ENCODE measurements at places on chromosomes 16 and 17.
A peak's percentile ranks its signal among the peaks of the same experiment; 100 is the strongest.

GRCh38 chr17:49676276-49676868 is 1.5 kb downstream of the SPOP start:
- peak; percentile 41 for DNase-seq

DNA sequence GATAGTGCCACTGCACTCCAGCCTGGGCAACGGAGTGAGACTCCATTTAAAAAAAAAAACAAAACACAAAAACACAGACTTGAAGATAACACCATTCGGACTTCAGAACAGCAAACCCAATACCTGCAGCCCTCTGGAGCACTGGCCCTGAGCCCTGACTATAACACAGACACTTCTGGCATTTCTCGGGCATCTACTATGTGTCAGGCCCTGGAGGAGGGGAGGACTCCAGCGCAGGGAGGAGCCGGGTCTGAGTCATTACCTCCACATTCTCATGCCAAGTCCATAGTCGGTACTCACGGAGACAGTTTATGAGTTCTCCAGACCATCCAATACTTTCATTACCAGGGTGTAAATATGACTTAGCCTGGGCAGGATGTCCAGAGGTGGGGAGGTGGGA is 48.8 kb downstream of the PITPNM3 start:
- DNase-seq: peak; percentile 89

GRCh38 chr17:21463779-21464407 is 87.7 kb downstream of the KCNJ12 start:
- DNase-seq: no peak

GRCh38 chr17:81039096-81039495 is 4.1 kb downstream of the BAIAP2 start:
- DNase-seq: no peak

GRCh38 chr16:12930881-12931280 is 29.5 kb downstream of the SHISA9 start:
- no peak for DNase-seq

GRCh38 chr16:8087146-8087545 is 503.2 kb downstream of the TMEM114 start:
- no peak for DNase-seq

GRCh38 chr17:57671667-57672632 is 73.1 kb downstream of the CCDC182 start:
- DNase-seq: peak; percentile 79

- DNase-seq: no peak
Observed at GRCh38 chr17:78589031-78589675, 12.0 kb upstream of the DNAH17 start.

DNA sequence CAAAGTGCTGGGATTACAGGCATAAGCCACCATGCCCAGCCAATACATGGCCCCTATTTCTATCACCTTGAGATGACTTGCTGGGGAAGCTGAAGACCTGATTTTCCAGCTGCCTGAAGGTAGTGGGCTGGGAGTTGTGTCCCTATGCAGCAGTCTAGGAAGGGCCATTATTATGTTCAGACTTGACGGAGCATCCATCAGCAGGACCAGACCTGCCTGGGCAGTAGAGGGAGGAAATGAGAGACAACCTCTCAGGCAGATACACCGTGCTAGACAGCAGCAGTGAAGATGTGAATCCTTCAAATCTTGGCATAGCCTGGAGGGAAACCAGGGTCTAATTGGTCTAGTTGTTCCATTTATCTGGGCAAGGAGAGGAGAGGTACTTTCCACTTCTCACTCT is 35.6 kb upstream of the PHOSPHO1 start:
- no peak for DNase-seq

DNA sequence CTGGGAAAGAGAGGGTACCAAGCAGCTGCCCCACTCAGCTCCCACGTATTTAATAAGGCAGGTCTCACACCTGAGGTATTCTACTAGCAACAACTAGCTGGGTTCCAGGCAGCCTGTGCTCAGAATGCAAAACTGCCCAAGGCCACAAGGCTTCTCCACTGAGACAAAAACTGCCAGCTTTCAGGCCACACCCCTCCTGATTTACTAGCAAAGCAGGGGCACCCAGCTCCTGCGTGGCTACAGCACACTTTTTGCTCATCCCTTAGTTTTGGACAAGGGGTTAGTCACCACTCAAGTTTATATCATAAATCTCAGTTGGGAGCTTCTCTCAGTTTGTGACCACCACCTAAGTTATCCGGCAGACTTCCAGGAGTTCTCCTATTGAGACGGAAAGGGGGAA is 494.6 kb downstream of the CDH11 start:
- no peak for DNase-seq

DNA sequence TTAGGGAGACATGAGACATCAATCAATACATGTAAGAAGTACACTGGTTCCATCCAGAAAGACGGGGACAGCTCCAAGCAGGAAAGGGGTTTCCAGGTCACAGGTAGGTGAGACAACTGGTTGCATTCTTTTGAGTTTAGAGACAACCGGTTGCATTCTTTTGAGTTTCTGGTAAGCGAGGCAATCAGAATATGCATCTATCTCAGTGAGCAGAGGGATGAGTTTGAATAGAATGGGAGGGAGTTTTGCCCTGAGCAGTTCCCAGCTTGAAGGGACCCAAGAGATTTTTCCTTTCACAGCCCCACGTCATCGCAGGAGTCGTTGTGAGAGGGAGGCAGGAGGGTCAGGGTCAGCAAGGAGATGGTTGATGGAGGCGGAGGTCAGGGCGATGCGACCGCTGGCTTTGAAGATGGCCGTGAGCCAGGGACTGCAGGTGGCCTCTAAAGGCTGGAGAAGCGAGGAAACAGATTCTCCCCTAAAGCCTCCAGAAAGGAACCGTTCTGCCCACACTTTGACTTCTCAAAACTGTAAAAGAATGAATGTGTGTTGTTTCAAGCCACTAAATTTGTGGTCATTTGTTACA is 36.5 kb downstream of the IRF8 start:
- no peak for DNase-seq

DNA sequence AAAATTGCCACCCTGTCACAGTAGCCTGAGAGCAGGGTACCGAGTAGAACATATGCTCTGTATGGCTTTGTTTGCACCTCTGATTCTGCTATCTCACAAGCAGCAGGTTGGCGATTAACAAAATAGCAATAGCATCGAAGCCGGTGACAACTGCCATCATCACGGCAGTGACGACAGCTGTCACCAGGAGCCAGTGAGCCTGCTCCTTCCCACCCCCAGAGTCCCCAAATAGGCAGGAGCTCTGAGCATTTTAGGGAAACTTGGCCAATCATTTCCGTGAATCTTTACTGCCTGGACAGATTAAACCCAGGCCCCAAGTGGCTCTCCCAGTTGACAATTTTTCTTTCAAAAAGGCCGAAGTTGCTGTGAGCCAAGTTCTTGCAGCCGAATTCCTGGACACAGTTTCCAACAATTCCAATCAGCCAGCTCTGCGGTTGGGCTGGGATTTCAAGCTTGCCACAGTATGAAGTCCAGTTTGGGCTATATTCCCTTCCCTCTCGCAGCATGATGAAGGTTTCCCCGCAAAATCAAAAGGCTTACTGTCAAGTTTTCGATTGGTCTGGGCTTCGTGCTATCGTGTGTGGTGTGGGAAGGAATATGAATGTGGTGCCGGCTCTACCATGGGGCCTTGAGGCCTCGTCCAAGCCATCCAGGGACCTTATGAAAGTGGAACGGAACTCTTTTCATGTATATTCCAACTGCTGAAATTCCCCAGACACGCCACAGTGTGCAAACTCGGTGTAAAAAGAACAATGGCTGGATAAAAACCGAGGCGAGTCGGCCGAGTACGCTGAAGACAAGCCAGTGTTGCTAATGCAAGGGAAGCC is 186.6 kb downstream of the C16orf78 start:
- DNase-seq: no peak

- no peak for DNase-seq
Observed at GRCh38 chr17:57343717-57344116, 87.4 kb downstream of the MSI2 start.

DNA sequence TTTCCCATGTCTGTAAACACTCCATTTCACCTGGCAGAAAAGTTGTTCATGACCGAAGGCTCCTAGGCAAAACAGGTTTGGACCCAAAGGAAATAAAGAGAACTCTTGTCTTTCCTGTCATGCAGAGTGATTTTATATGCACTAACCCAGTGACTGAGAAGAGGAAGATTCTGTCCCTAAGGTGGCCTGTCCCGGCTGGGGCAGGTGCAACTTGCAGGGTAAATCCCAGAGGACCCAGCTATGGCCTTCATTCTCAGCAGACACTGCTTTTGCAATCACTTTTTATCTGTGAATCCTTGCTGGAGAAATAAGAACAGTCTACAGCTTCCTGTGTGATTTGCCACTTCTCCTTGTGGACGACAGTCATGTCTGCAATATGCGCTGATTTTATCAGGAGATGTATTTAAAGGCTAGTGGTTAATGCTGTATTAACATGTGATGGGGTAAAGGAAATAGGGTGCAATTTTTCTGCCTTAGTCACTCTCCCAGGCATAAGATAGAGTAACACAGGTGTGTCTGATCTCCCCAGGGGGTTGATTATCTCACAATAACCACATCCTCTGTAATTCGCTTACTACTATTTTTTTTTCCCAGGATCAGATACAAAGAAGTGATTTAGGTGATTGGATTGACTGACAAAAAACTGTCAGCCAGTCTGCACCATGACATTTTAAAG is 696.8 kb upstream of the SOX9 start:
- DNase-seq: no peak

- peak; percentile 75 for DNase-seq
Observed at GRCh38 chr17:6831661-6832263, at the start of gene TEKT1. TSS of gene TEKT1 (minus strand) at chr17:6831729. CDS start at chr17:6830376, 1,353 bp downstream.

DNA sequence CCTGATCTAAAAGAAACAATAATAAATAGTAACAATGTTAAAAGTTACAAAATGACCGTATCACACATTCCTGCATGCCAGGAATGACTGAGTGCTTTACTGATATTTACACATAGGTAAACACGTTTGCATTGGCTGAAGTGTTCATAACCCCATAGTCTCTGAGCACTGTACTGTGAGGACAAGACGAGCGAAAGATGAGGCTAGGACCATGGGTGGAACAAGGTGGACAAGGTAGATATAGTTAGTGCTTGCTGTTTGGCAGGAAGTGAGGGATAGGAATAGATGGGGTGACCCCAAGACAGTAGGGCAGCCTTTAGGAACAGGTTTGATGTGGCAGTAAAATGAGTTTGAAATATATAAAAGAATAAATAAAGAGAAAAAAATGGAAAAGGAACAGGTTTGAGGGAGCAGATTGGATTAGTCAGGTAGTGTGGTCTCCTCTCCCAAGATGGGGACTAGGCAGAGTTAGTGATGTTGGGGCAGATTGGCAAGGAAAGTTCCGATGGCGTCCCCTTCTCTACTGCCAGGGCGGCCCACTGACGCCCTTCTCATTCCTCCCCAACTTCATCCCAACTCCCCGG is 452 bp upstream of the E2F4 start:
- no peak for DNase-seq

DNA sequence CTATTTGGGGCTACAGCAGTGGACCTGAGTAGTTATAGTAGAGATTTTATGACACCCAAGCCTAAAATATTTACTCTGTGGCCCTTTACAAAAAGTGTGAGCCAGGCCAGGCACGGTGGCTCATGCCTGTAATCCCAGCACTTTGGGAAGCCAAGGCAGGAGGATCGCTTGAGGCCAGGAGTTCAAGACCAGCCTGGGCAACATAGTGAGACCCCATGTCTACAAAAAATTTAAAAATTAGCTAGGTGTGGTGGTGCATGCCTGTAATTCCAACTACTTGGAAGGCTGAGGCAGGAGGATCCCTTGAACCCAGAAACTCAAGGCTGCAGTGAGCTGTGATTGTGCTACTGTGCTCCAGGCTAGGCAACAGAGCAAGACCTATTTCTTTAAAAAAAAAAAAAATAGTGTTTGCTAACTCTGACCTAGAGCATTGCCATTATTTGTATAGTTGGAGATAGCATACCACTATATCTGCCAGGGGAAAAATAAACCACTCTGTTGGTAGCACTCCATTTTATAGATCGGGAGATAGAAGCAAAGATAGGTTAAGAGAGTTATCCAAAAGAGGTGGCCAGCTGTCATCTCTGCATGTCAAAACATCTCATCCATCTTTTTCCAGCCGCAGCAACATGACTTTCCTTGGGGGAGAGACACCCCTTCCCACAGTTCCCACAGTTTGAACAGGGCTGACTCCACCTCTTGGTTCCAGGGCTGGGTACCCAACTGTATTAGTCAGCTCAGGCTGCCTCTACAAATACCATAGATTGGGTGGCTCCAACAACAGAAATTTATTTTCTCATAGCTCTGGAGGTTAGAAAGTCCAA is 3.0 kb upstream of the ITPRIPL2 start:
- DNase-seq: no peak

- DNase-seq: no peak
Observed at GRCh38 chr16:5615868-5616642, 518.5 kb upstream of the EEF2KMT start.

DNA sequence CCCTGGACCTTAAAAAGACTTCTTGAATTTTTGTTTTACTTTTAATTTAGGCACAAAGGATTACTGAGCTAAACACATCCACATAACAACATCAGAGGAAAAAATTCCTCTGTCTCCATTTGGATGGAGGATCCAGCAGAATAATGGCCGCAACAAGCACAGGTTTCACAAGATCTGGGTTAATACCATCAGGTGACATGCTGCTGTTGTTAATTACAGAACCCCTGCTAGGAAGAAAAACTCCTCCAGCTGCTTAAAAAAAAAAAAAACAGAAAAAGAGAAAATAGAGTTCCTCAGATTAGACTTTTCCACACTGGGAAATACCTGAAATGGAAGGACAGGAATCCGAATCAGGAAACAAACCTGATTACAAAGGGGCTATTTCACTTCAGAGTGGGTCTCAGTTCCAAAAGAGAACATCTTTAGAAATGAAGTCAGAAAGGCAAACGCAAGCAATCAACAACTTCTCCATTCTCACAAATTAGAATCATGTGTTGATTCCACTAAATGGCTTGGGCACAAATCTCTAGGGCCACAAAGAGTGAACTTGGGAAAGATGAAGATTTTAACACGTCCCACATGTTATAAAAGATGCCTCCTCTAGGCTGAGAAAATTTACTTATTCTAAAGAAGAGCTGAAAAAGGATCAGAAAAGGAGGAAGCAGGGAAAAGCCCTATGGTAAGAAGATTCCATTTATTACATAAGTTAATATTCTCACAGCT is 44.0 kb downstream of the SPOP start:
- no peak for DNase-seq

- no peak for DNase-seq
Observed at GRCh38 chr17:74531231-74531761, at the start of gene CD300LB. TSS of gene CD300LB (minus strand) at chr17:74531475. CDS start at chr17:74531350, 125 bp downstream.

DNA sequence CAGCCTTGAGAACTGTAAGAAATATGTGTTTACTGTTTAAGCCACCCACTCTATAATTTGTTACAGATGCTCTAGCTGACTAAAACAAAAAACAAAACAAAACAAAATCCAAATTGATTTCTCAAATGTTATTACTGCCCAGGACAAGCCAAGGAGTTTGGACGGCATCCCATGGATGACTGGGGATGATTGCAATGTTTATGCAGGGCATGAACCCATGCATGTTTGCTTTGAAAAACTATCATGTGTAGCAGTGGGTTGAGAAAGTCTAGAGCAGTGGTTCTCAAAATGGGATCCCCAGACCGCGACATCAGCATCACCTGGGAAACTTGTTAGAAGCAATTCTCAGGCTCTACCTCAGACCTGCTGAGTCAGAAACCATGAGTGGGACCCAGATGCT is 223.2 kb upstream of the PSMD7 start:
- DNase-seq: no peak

Data from lung microvascular endothelial cell (primary cell).